Activated CD4-positive, alpha-beta T cell treated with anti-CD3 and anti-CD28 coated beads, Interleukin-2, amount 50 U/mL, for 48 hours (primary cell): ENCODE measurements at places on chromosomes 2 and 18.

- DNase-seq = peak; percentile 70
Observed at GRCh38 chr2:26346454-26347053, at the start of gene ADGRF3. TSS of gene ADGRF3 (minus strand) at chr2:26346789. CDS start at chr2:26346234, 555 bp downstream.

- DNase-seq = no peak
Observed at GRCh38 chr2:203177361-203177760, 61.5 kb upstream of the CYP20A1 start.

- no peak for DNase-seq
Observed at GRCh38 chr2:188570370-188570769, 278.7 kb downstream of the GULP1 start.

DNA sequence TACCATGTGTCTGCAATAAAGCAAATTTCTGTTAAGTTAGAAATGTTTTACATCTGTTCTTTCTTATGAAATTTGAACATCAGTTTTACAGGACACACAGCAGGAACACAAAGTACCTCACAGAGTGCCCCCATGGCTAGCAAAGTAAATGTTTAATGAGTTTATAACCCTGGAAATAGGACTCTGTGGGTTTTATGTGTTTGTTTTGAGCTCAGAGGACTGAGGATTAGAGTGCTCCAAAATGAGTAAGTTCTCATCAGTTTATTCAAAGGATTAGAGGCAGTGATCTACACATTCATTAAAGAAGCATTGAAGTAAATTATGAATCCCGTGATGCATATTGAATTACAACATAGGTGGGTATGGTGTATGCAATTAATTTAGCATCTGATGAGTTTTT lies 281.8 kb downstream of the GULP1 start:
- DNase-seq = no peak

DNA sequence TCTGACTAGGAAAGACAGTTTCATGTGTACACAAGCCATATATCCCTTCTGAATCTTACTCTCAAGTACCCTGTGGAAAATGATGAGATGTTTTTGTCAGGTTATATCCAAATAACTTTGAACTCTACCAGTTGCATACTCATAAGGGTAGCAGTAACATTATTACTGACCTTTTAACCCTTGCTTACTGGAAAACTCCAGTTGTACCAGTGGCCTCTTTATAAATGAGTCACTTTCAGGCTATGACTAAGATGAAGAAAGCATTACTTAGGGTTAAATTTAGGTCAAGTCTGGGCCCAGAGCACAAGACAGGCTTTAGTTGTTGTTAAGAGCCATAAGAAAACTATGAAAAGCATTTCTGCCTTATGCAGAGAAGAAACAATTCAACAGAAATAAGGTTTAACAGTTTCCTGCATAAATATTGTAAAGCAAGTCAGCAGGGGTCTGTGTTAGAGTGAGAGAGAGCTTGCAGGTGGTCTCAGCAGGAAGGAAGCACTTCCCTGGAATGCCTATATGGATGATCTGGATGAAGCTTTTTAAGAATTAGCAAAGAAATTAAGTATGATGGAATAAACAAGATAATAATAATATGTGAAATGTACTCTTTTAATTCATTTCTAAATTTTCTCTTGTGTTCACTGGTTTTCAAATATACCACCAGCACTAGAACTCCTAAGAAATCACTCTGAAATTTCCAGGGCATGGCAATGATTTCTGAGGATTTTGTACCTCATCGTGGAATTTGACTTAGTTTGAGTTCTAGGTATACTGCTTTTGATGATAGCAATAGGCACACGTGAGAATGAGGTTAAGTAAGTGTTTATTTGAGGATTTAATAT lies 126.6 kb downstream of the UBE2E3 start:
- no peak for DNase-seq

- no peak for DNase-seq
Observed at GRCh38 chr2:37612382-37612781, 59.1 kb downstream of the CDC42EP3 start.

- DNase-seq = no peak
Observed at GRCh38 chr2:113221846-113222245, 48.1 kb downstream of the PSD4 start.

DNA sequence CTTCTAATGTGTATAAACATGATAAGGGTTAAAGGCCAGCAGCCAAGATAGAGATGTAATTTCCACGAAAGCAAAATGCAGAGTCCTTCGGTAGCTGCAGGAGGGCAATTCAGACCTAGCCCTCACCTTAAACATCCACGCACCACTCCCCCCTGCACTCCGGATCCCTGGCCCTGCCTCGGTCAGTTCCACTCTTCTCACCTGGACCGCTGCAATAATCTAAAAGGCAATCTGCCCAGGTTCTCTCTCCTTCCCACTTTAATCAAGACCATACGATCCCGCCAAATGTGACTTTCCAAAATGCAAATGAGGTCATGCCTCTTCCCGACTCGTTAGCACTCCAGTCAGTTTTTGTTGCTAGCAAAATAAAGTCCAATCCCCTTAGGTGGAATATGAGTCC lies 485.2 kb downstream of the EIPR1 start:
- DNase-seq = no peak

DNA sequence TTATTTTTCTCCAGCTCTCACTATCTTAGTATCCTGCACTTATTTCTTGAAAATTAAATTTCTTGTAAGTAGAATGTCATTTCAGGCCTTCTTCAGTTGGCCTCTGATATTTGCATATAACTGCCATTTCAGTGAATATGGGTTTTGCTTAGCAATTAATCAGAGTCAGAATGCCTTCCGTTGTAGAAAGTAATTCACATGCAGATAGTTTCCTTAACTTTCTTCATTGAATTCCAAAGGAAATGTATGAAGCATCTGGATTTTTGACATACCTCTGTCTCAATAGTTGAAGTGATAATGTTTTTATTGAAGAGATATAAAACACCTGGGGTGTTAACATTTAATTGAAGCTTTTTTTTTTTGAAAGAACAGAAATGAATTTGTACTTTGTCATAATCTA lies 914.1 kb upstream of the NXPH2 start:
- no peak for DNase-seq

GRCh38 chr2:70501215-70501614 lies 52.4 kb downstream of the TGFA start:
- no peak for DNase-seq

DNA sequence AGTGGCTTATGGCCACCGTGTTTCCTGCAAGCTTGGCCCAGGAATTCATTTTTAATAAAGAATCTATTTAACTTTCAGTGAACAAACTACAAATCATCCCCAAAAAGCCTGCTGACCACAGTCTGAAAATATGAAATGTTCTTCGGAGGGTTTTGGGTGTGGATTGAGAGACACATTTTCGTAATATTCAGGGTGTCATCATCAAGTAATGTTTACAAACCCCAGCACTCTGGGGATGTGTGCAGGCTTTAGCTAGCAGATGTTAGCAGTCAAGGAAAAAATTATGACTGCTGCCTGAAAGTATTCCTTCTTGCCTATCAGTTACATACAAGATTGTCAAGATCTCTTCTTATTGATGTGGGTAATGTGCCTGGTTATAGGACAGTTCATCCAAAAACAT lies 143.9 kb upstream of the FN1 start:
- DNase-seq = no peak

DNA sequence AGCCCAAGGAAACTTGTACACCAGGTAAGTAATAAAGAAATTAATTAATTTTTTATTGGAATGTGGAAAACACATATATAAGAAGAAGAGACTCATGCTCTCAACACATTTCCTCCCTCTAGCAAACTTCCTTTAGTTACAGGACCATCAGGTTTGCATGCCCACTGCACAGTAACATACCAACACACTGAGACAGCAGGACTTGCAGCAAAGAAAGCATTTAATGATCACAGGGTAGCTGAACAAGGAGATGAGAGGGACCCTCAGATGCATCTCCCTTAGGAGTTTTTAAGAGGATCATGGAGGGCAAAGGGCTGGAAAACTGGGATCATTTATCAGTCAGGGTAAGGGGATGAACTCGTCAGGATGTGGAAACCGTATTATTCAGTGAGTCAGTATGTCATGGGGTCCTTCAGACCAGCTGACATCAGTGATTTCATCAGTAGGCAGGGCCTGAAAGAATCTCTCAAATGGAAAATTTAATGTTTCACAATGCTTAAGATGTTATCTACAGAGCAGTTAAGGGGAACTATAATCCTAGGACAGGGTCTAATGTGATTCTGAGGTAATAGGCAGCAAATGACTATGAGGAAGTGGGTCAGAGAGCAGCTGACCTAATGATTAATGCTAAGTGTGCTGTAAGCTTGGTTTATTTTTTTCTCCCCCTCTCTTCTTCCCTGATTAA lies 193.8 kb upstream of the RND3 start:
- DNase-seq = no peak

- no peak for DNase-seq
Observed at GRCh38 chr2:85148190-85148589, 15.0 kb downstream of the TCF7L1 start.

- no peak for DNase-seq
Observed at GRCh38 chr18:25230658-25231326, 121.2 kb downstream of the ZNF521 start.

GRCh38 chr2:84902526-84902925 lies 2.9 kb upstream of the TMSB10 start:
- DNase-seq = no peak

DNA sequence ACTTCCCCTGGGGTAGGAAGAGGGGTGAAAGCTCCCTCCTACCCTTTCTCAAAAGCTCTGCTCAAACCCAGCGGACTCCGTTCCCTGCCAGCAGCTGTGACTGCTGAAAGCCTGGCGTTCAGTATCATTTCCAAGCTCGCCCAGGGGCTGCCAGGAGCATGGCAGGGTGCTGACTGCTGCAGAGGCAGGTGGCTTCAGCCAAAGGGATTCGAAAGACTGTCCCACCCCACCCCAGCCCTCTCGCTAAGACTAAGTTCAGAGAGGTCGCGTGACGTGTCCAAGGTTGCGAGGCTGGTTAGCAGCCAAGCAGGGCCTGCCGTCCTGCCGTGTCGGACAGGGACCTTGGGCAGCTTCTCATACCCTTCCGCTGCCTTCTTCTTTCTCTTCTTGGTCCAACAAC lies 72.3 kb upstream of the RAB12 start:
- DNase-seq = no peak

DNA sequence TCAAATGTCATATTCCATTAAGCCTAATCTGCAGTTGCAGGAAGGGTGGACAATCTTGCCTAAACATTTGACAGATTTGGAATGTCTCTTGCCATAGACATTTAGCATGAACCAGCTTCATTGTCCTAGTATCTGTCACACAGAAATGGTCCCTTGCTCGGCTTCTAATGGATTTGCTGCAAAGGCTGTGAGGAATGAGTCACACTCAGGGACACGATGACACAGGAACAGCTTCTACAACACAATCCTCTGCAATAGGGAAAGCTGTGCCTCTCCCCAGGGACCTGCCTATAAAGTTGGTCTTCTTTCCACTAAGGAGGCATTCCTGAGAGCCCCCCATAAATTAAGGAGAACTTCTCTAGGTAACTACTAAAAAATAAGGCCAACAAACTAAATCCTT lies 155.1 kb upstream of the L3MBTL4 start:
- no peak for DNase-seq

- DNase-seq = peak; percentile 91
Observed at GRCh38 chr2:231714639-231715498, 6.5 kb downstream of the PTMA start.

GRCh38 chr2:24779116-24779515 lies 14.1 kb downstream of the PTRHD1 start:
- no peak for DNase-seq

- DNase-seq = no peak
Observed at GRCh38 chr18:48672671-48673340, 134.0 kb downstream of the CTIF start.

DNA sequence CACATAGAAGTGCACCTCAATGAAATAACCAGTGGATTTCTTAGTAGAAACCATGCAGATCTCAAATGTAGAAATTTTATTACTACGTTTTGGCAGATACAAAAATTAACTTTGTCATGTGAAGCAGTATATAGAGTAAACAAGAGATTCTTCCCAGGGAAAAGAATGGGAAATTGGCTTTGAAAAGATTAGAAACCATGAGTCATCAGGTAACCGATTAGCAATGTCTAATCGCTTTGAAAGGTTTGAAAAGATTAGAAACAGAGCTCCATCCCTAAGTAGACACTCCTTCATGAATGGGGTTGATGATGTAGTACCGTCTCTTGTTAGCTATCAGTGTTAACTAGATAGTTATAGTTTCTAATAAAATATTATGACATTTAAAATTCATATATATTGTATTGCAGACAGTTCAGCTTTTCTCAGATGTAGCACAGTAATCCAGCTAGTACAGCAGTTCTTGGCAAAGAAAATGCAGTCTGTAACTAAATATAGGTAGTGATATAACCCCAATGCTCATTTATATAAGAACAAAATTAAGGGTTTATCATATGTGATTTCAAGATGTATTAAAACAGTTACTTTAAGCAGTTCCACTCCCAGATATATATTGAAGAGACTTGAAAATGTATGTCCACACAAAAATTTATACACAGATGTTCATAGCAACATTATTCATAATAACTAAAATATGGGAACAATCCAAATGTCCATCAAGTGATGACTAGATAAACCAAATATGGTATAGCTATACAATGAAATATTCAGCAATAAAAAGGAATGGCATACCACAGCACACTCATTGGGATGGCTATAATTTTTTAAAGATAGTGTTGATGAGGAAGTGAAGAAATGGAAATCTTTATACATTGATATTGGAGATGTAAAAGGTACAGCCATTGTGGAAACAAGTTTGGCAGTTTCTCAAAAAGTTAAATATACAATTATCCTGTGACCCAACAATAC lies 113.9 kb downstream of the PTPN4 start:
- DNase-seq = no peak

GRCh38 chr18:60197671-60198462 lies 174.7 kb downstream of the MC4R start:
- no peak for DNase-seq

DNA sequence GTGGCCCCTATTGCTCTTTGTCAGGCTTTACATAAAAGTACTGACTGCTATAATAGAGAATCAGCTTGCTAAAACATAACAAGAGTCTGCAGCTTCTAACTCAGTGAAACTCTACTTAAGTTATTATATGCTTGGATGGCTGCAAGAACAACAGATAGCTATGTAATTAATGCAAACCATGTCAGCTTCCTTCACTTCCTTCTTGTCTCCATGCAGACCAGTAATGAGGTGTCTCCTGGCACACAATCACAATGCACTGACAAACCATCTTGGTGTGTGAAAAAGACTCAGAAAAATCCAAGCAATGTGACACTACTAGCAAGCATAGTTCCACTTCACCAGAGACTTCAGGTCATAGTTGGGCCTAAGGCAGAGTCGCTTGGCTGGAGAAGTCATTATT lies 2068.9 kb upstream of the PIK3C3 start:
- no peak for DNase-seq
